Stimulated activated effector memory CD8-positive, alpha-beta T cell treated with anti-CD3 and anti-CD28 coated beads, Interleukin-12 subunit alpha, Interleukin-12 subunit beta, amount 100 ng/mL, for 72 hours (primary cell): ENCODE measurements at places on chromosomes 3 and 15.

DNA sequence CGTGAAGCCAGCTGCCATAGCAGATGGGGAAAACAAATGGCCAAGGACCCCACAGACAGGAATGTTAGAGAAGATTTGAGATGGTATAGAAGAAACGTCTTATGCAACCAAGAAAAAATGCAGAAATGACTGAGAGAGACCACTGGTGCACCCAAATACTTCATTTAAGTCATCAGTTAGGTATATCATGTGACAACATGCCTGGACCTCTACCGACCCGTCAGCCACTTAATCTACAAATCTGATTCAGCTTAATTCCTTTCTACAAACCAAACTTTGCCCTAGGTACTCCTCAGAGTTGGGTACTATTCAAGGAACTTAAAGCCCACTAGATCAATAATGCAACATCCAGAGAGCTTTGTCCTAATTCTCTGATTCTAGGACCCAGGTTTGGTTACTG, 126.0 kb upstream of the UBE2E2 start:
- DNase-seq: no peak

DNA sequence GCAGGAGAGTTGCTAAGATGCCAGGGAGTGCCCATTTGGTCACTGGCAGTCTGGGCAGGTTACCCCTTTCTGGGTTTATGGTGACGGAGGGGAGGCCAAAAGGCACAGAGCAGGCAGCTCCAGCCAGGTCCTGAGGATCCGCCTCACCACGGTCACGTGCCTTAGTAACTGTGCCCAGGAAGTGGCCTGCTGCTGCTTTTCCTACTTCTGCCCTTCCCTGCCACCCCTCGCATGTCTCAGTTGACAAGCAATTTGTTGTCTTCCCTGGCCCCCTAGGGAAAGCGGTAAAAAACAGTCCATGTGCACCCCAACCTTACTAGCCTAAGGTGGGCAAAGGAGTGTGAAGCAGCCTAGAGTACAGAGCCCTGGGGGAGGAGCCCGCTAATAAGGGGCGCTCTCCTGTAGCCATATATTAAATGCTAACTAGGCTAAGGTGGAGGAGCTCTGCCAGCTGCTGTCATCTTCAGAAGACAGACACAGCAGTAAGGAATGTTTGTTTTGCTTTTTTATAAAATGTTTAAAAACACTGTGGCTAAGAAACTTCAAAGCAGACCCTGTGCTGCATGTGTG, 9.1 kb upstream of the LIPH start:
- no peak for DNase-seq

- DNase-seq: no peak
Observed at GRCh38 chr3:69209413-69209812, 87.0 kb upstream of the LMOD3 start.

- no peak for DNase-seq
Observed at GRCh38 chr15:71422530-71423259, 307.4 kb downstream of the THSD4 start.

DNA sequence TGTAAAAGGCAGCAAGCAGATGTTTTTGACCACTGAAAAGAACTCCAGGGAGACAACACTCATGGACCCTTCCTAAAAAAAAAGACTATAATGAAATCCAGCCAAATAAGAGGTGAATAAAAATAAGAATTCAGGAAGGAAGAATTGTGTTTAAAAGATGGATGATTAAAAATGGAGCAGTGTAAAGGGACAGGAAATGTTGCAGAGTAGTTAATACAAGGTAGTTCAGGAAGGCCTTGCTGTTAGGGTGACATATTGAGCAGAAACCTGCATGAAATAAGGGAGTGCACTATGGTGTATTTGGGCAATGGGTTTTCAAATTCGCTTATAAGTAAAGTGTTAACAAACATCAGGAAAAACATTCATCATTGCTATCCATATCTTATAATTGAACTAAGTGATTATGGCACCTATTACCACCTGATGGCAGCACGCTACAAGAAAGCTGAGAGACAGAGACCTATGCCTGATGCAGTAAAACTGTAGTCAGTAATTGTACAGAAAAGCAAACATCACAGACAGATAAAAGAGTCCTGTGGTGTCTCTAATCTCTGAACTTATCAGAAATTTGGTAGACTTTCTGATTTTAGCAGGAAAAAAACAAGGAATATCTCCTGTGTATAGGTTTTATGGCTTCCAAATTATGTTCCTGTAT, 5.8 kb upstream of the DBR1 start:
- DNase-seq: no peak

- DNase-seq: no peak
Observed at GRCh38 chr3:4855676-4856075, 123.6 kb upstream of the BHLHE40 start.

- DNase-seq: no peak
Observed at GRCh38 chr3:30124435-30125370, 481.7 kb upstream of the TGFBR2 start.

DNA sequence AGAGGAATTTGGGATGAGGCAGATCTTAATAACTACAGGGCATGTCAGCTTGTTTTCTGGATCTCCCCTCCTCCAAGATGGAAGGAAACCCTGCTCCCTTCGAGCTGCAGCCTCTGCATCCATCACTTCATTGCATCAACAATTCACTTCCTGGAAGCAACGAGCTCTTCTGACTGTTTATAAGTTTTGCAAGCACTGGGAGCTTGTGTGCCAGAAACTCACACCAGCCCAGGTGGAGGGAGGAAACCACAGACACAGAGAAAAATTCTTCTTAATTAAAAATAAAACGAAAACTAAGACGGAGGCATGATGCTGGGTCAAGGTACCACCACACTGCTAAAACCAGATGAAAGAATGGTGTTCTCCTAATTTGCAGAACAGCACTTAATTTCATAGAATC, 10.6 kb downstream of the LRIG1 start:
- DNase-seq: no peak

GRCh38 chr3:138881233-138881632, 46.5 kb upstream of the PIK3CB start:
- no peak for DNase-seq

DNA sequence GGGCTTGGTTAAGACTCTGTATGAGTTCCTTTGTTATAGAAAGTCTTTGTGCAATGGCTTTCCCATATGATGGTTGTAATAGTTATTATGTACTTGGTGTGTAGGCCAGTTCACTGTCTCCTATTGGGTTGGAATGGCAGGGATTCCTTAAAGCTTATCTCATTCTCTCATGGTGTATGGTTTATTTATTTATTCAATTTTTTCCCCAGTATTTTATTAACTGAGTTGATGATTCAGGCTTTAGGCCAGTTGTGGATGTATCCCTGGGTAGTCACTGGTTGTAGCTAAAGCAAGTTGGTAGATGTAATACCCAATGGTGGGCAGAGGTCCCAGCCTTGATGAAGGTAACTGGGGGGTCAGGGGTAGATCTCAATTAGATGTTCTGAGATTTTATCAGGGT, 349.4 kb downstream of the DOCK3 start:
- no peak for DNase-seq

DNA sequence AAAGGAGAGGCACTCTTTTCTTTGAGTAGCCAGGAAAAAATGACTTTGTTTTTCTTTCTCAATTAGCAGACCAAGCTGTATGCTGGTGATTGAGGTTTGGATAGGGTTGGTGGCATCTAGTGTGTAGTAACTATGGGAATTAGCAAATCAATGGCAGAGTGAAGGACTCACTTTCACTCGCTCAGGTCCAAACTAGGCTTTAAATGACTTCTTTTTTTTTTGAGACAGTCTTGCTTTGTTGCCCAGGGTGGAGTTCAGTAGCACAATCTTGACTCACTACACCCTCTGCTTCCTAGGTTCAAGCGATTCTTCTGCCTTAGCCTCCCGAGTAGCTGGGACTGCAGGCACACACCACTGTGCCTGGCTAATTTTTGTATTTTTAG, 35.9 kb downstream of the PRKCI start:
- no peak for DNase-seq

GRCh38 chr3:31958701-31959152, 22.3 kb downstream of the OSBPL10 start:
- no peak for DNase-seq

DNA sequence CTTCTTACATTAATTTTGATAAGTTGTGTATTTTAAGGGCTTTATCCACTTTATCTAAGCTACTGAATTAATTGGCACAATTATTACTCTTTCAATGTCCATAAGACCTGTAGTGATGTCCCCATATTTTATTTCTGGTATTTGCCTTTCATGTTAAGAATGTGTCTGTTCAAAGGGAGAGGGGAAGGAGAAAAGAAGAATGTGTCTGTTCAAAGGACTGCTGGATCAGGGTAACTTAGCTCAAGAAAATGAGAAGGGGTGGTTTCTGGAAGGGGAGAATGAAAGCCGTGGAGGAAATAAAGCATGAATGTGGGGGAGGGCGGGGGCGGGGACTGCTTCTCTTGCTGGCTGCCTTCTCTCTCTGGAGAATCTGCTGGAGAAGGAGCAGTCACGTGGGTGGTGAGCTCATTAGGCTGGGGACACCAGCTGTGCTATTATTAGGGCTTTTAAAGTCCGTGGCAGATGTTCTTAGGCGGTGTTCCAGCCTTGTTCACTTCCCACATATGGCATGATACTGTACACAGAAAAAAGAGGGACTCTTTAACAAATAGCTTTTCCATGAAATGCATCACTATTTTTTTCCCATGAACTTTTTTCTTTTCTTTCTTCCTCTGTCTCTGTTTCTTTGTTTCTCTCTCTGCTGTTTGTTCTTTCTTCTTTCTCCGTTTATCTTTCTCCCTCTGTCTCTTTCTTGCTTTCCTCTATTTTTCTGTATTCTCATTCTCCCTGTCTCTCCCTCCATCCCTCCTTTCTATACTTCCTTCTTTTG, 63.7 kb upstream of the ULK4 start:
- DNase-seq: no peak

GRCh38 chr3:162569314-162569713, 1072.7 kb downstream of the OTOL1 start:
- no peak for DNase-seq

- no peak for DNase-seq
Observed at GRCh38 chr3:72347819-72348319, 500.4 kb downstream of the SHQ1 start.

DNA sequence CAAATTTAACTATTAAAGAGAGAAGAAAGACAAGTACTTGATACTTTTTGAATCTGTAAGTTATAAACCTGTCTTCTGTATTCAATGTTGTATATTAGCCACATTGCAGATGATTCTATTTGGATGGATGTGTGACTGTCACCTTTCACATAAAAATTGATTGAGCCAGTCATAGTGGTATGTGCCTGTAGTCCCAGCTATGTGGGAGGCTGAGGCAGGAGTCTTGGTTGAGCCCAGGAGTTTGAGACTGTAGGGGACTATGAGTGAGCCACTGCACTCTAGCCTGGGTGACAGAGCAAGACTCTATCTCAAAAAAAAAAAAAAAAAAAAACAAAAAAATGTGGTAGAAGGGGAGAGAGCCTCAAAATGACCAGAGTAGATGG, 12.3 kb downstream of the CACNA1D start:
- no peak for DNase-seq

DNA sequence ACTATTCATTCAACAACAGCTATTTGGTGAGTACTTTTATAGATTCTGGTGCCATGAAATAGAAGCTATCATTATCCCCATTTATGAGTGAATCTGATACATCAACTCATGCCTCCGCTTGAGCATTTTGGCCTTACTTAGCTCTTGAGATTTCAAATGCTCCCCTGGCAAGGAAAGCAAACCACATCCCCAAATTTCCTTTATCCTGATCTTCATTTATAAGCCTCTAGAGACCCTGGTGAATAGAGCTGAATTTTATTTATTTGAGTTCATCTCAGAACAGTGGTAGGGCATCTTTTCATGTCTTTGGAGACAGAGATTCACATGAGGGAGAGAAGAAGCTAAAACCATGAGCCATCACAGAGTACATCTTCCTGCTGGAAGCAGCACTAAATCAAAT, 317.2 kb downstream of the SLC9A9 start:
- DNase-seq: no peak

GRCh38 chr15:33623010-33623409, 312.2 kb downstream of the RYR3 start:
- DNase-seq: no peak

GRCh38 chr3:172656602-172657001, 54.3 kb downstream of the NCEH1 start:
- DNase-seq: no peak

DNA sequence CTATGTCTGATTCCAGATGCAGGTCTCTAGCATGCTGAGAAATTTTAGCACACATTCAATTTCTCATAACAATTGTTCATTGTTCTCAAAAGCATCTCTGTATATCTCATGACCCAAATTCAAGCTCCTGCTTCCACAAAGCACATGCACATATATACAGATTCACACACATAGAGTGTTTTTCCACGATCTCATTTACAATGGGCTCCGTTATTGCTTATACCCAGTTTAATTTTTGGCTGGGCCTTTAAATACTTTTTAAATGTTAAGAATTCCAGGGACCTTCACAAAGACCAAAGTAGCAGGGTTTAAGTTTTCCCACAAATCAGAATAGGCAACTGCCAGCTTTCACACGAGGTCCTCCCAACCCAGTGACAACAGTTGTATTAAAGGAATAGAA, 333.5 kb upstream of the SEMA6D start:
- no peak for DNase-seq

DNA sequence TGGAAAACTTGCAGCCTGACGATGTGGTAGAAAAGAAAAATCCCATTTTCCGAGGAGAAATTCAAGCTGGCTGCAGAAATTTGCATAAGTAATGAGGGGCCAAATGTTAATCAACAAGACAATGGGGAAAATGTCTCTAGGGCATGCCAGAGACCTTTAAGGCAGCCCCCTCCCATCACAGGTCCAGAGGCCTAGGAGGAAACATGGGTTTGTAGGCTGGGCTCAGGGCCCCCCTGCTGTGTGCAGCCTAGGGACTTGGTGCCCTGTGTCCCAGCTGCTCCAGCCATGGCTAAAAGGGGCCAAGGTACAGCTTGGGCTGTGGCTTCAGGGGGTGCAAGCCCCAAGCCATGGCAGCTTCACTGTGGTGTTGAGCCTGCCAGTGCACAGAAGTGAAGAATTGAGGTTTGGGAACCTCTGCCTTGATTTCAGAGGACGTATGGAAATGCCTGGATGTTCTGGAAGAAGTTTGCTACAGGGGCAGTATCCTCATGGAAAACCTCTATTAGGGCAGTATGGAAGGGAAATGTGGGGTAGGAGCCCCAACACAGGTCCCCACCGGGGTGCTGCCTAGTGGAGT, 75.9 kb upstream of the CADPS start:
- DNase-seq: no peak

GRCh38 chr3:113287111-113287802, 75.9 kb downstream of the BOC start:
- DNase-seq: no peak

DNA sequence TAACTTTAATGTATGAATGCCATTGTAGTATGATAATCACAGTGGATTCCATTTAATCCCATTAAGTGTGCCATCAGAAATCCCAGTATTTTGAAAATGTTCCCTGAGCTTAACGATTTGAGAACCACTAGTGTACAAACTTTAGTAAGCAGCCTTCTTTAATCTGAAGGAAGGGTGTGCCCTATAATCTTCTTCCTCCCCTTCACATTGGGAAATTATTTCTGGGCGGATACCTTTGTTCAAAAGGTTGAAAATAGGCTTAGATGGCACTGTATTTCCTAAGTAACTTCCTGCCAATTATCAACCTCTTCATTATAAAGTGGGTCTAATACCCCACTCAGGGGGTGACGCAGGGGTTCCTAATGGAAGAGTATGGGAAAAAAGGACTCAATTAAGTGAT, 62.4 kb downstream of the GTPBP8 start:
- DNase-seq: no peak

GRCh38 chr3:10935846-10936631, 56.5 kb upstream of the SLC6A1 start:
- no peak for DNase-seq
